Kidney (tissue), 22 donors: ENCODE measurements at places on chromosomes 1 and 21.

- no peak for DNase-seq
- H3K27ac ChIP-seq: no peak overlapping the region
- no peak overlapping the region for H3K4me3 ChIP-seq
- no peaks in the 10 kb centered on the region for H3K36me3 ChIP-seq
- no peaks in the 10 kb centered on the region for H3K27me3 ChIP-seq
Observed at GRCh38 chr1:21258331-21259134, 31.7 kb downstream of the ECE1 start.

DNA sequence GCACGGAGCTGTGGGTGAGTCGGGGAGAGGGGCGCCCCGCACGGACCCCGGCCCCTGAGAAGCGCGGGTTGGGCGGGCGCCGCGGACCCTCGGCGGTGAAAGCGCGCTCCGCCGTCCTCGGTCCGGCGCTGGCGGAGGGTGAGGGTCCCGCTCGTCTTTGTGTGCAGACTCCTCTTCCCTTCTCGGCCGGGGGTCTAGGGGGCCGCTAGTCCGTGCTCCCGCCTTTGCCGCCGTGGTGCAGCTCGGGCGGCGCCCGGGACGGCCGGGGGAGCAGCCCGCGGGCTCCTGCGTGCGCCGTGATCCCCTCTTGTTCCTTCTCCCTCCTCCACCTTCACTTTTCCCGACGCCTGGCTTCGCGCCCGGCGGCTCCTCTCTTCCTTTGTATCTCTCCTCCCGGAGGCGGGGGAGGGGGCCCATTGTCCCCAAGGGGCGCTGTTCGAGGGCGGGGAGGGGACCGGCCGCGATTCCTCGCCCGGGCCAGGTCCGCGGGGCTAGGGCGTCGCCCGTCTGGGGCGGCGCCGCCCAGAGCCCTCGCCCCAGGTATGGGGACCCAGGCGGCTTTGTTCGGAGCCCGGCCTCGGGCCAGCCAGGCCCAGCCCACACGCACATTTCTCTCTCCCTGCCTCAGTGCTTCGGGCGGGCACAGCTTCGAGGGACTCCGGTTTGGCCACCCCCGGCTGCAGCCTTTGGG is 519 bp downstream of the FNBP1L start:
- H3K4me1 ChIP-seq: peaks cover 2% of the 10 kb centered on the region
- peak overlapping the region; percentile 90 for H3K27ac ChIP-seq
- H3K27me3 ChIP-seq: no peaks in the 10 kb centered on the region
- H3K4me3 ChIP-seq: peak overlapping the region; percentile 94
- peak; percentile 80 for DNase-seq

DNA sequence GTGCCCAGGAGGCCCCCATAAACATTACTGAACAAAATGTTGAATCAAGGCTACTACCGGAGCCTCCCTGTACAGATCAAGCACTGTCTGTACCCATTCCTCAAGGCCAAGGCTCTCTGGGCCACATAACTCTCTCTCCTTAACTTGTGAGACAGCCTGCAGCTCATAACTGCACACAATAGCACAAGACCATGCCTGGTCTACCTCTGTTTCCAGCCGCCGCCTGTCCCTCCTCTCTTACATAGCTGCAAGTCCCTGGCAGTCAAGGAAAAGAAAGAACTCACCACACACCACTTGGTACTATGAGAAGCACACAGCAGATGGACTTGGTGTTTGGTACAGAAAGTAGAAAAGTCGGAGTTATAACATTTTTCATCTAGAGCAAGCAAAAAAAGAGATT is 91.1 kb downstream of the SSBP3 start:
- H3K27me3 ChIP-seq: no peaks in the 10 kb centered on the region
- H3K27ac ChIP-seq: no peak overlapping the region
- H3K4me3 ChIP-seq: no peak overlapping the region
- DNase-seq: no peak
- H3K36me3 ChIP-seq: no peaks in the 10 kb centered on the region

- H3K27ac ChIP-seq: peak overlapping the region; percentile 86
- no peaks in the 10 kb centered on the region for H3K27me3 ChIP-seq
- H3K4me3 ChIP-seq: no peak overlapping the region
- no peaks in the 10 kb centered on the region for H3K4me1 ChIP-seq
- peak; percentile 97 for DNase-seq
Observed at GRCh38 chr1:2322065-2322571, 69.2 kb downstream of the MORN1 start.

- DNase-seq: no peak
- no peak overlapping the region for H3K27ac ChIP-seq
- no peaks in the 10 kb centered on the region for H3K4me1 ChIP-seq
Observed at GRCh38 chr1:231856426-231856825, 229.8 kb downstream of the DISC1 start.

DNA sequence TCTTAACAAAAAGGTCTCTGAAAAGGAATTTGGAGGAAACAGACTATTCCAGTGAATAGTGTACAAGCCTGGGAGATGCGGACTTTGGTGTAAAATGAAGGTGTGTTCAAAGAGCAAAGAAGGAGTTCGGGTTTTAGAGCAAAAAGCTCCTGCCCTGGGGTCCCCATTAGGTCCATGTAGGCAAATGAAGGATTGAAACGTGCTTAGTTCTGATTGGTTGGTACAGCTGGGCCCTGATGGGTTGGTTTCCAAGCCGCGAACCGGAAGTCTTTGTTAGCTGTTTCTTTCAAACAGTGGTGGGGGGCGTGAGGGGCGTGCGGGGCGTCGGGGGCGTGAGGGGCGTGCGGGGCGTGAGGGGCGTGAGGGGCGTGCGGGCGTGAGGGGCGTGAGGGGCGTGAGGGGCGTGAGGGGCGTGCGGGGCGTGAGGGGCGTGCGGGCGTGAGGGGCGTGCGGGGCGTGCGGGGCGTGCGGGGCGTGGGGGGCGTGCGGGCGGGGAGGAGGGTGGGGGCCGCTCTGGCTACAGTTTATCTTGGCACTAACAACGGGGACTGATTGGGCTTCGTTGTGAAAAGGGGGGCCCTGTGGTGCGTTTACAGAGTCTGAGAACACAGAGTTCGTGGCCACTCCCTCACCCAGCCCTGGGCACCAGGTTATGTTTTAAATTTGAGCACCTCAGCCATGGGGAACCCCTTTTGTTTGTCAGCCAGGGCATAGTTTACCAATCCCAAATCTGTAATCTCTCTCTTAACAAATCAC is 29.4 kb downstream of the LRRC3 start:
- H3K4me3 ChIP-seq: no peak overlapping the region
- no peak overlapping the region for H3K27ac ChIP-seq
- H3K4me1 ChIP-seq: no peaks in the 10 kb centered on the region
- DNase-seq: no peak

GRCh38 chr1:237270353-237270752 is 228.4 kb downstream of the RYR2 start:
- DNase-seq: no peak
- H3K4me1 ChIP-seq: no peaks in the 10 kb centered on the region
- no peaks in the 10 kb centered on the region for H3K27me3 ChIP-seq
- no peak overlapping the region for H3K4me3 ChIP-seq
- no peak overlapping the region for H3K27ac ChIP-seq

- no peaks in the 10 kb centered on the region for H3K36me3 ChIP-seq
- no peak overlapping the region for H3K4me3 ChIP-seq
- peaks cover 3% of the 10 kb centered on the region for H3K4me1 ChIP-seq
Observed at GRCh38 chr1:196114193-196114592, 494.0 kb downstream of the KCNT2 start.

DNA sequence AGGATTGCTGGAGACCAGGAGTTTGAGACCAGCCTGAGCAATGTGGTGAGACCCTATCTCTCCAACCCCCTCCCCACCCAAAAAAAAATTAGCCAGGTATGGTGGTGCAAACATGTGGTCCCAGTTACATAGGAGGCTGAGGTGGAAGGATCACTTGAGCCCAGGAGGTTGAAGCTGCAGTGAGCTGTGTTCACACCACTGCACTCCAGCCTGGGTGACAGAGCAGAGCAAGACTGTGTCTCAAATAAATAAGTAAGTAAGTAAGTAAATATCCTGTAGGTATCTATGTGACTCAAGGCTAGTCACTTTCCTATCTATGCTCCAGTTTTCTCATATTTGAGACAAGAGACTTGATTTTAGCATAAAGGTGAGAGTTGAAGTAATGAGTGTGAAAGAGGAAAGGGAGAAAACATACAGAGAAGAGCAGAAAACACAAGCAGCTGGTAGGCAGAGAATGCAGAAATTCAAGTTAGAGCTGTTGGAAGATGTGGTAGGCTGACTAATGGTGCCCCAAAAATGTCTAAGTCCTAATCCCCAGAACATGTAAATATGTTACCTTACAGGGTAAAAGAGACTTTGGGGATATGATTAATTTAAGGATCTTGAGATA is 7.5 kb downstream of the PPP1R12B start:
- no peaks in the 10 kb centered on the region for H3K4me1 ChIP-seq
- H3K27ac ChIP-seq: no peak overlapping the region
- no peak for DNase-seq
- no peaks in the 10 kb centered on the region for H3K27me3 ChIP-seq

DNA sequence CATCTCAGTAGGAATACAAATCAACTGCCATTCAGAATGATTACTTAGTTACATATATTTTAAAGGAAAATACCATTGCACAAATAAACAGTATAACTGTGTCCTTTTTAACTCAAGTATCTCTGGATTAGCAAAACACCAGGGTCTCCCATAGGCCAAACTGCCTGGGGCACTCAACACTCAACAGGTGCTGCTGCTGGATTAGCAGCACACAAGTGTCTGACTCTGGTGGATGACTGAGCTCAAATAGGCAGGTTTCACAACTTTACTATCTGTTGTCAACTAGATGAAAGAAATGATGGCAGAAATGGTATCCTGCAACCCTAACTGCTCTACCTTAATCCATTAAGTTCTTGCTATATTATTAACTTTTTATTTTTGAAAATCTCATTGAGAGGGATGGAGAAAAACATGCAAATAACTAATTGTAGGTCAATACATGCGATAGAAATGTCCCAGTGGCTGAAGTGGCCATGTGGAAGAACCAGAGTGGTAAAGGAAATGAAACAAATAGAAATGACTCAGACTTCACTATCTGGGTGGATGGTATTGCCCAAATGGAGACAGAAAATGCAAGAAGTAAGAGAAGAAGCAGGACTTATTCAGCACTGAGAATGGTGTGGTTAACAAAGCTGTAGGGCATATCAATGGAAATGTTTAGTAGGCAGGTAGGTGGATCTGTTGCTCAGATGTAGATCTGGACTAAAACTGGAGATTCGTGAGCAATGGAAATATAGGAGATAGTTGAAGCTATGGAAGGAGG is 90.8 kb upstream of the CCDC190 start:
- no peak overlapping the region for H3K27ac ChIP-seq
- no peak for DNase-seq
- H3K4me1 ChIP-seq: no peaks in the 10 kb centered on the region

- peaks cover 5% of the 10 kb centered on the region for H3K4me1 ChIP-seq
- no peaks in the 10 kb centered on the region for H3K27me3 ChIP-seq
- no peak overlapping the region for H3K27ac ChIP-seq
- H3K4me3 ChIP-seq: no peak overlapping the region
- peak; percentile 13 for DNase-seq
- no peaks in the 10 kb centered on the region for H3K36me3 ChIP-seq
Observed at GRCh38 chr1:5973771-5974170, 18.5 kb downstream of the NPHP4 start.

GRCh38 chr21:37446552-37446951 is 80.0 kb downstream of the DYRK1A start:
- H3K27ac ChIP-seq: no peak overlapping the region
- no peaks in the 10 kb centered on the region for H3K4me1 ChIP-seq
- H3K4me3 ChIP-seq: no peak overlapping the region
- DNase-seq: no peak

DNA sequence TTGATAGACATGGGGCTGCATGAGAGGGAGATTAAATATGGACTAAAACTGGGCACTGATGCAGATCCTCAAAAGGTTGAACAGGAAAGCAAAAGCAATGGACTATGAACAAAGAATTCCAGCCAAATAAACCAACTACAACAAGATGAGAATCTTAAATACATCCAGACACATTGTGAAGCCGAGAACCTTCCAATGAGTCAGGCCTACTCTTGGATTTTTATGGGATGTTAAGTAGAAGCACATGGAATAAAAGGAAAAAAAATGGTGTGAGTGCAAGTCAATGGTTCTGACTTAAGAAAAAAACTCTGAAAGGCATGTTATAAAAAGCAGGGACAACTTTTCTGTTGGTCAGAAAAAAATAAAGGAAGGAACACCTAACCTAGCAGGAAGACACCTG is 227.2 kb downstream of the DPYD start:
- no peak overlapping the region for H3K4me3 ChIP-seq
- H3K4me1 ChIP-seq: no peaks in the 10 kb centered on the region
- H3K27ac ChIP-seq: no peak overlapping the region

GRCh38 chr1:99763956-99764355 is 2.5 kb downstream of the FRRS1 start:
- H3K4me3 ChIP-seq: no peak overlapping the region
- H3K27ac ChIP-seq: no peak overlapping the region
- DNase-seq: no peak
- H3K27me3 ChIP-seq: no peaks in the 10 kb centered on the region

DNA sequence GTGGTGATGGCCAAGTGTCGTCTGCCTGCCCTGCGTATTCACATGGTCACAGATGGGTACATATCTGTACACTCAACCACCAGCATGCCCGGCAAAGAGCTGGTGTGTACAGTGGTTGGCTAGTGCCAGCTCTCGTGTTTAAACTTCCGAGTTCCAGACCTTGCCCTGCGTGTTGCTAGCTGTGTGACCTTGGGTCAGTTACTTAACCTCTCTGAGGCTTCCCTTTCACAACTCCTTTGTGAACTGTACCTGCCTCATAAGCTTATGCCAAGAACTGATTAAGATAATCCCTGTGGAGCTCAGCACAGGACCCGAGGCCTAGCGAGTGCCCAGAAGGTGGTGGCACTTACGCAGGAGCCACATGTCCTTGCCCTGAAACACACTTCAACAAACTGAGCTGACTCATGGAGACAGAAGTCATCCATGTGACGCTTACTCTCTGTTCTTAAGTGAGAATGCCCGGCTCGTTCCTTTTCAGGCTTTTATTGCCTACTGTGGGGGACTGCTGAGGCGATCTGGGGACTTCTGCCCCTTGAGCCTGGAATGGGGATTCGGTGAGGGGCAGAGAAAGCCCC is 55.4 kb downstream of the ALPL start:
- DNase-seq: no peak
- H3K4me3 ChIP-seq: no peak overlapping the region
- no peak overlapping the region for H3K27ac ChIP-seq
- no peaks in the 10 kb centered on the region for H3K36me3 ChIP-seq

DNA sequence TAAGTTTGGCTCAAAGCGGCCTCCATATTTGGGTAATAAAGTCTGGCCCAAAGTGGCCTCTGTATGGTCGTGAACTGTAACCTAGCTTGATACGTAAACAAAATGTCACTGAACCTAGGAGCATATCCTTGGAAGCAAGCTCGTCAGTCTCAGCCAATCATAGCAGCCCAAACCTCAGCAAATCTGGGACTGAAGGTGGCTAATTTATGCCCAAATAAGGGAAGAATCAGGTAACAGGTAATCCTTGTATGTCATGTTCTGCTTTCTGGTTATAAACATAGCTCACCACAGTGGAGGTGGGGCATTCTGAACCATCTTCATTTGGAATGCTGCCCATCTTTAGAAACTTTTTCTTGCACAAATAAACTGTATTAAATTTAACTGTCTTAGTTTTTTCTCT is 281.1 kb downstream of the TTLL7 start:
- H3K27ac ChIP-seq: no peak overlapping the region
- no peaks in the 10 kb centered on the region for H3K36me3 ChIP-seq
- H3K4me3 ChIP-seq: no peak overlapping the region
- no peaks in the 10 kb centered on the region for H3K27me3 ChIP-seq
- no peaks in the 10 kb centered on the region for H3K4me1 ChIP-seq
